ENCODE measurements at places on chromosomes 12 and 14.
A peak's percentile ranks its signal among the peaks of the same experiment; 100 is the strongest.

GRCh38 chr14:96917442-96917963, 120.3 kb downstream of the VRK1 start:
- DNase-seq = no peak

DNA sequence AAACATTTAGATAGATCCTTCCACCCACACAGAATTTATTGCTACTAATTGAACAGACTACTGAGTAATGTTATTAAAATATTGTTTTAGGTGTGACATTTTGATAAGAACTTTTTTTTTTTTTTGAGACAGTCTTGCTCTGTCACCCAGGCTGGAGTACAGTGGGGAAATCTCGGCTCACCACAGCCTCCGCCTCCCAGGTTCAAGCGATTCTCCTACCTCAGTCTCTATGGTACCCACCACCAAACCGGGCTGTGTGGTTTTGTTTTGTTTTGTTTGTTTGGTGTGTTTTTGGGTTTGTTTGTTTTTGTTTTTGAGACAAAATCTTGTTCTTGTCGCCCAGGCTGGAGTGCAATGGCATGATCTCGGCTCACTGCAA, 40.9 kb downstream of the COX16 start:
- DNase-seq = no peak

GRCh38 chr12:1030779-1031178, 39.8 kb downstream of the ERC1 start:
- DNase-seq = no peak

GRCh38 chr14:33996462-33996861, 45.6 kb upstream of the EGLN3 start:
- DNase-seq = no peak

DNA sequence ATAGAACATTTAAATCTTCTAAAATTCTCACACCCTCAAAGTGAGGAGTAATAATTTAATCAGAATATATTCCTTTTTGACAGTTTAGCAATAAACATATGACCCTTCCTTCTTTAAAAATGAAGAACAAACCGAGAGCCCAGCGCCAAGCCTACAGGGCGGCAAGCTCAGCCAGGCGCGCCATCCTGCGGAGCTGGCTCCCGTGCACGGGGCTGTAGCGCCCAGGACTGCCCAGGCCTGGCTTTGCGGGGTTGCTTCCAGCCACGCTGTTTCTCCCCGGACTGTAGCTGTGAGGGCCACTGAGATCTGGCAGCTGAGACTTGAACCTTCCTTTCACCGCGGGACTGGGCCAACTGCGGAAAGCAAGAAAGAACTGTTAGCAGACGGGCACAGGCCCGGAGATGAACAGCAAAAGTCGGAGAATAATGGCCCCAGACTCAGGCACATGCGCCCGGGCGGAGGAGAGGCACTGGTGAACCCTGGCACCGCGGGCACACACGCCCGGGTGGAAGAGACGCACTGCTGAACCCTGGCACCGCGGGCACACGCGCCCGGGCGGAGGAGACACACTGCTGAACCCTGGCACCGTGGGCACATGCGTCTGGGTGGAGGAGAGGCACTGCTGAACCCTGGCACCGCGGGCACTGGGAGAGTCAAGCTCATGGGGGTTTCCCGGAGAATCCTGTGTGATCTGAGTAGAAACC, 16.6 kb downstream of the PGAM5 start:
- no peak for DNase-seq

GRCh38 chr14:47763188-47763854, 87.9 kb upstream of the MDGA2 start:
- no peak for DNase-seq

GRCh38 chr12:131365821-131366260, 345.0 kb upstream of the SFSWAP start:
- no peak for DNase-seq

GRCh38 chr12:82696543-82696942, 9.8 kb downstream of the TMTC2 start:
- DNase-seq = no peak

DNA sequence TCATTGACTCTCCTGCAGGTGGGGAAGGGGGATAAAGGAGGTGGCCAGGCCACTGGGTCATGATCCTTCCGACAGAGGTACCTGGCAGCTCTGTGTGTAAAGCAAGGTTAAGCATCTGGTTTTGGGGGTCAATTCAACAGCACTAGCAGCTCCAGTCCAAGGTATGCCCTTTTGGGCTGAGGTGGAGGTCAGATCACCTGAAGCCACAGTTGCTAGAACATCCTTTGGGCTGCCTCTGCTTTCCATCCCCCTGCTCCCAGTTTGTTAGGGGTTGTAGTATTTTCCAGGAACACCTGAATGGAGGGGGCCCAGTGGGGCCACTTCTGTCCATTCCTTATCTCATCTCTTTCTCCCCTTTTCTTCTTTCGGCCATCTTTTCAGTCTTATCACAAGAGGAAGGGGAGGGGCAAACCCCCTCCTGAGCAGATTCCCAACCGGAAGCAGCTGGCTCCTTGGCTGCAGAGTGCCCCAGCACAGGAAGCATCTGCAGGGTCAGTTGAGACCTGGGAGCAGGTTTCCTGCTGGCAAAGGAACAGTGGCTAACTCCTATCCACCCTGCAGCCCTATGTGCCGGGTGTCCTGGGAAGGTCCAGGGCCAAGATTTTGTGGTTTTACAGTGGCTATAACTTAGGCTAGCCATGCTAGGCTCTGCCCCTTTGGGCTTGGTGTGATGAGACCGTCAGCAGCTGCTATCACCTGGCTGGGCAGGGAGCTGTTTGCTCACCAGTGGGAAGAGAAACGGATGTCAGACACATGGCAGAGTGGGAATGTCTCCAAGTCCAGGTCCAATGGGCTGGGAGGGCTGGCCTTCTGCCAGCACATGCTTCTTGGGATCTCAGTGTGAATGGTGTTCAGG, 40.2 kb downstream of the SH2B3 start:
- DNase-seq = peak; percentile 59

- DNase-seq = peak; percentile 98
Observed at GRCh38 chr12:46386360-46386867, 13.8 kb upstream of the SLC38A2 start.

GRCh38 chr12:96108321-96108720, 72.9 kb upstream of the LTA4H start:
- no peak for DNase-seq

DNA sequence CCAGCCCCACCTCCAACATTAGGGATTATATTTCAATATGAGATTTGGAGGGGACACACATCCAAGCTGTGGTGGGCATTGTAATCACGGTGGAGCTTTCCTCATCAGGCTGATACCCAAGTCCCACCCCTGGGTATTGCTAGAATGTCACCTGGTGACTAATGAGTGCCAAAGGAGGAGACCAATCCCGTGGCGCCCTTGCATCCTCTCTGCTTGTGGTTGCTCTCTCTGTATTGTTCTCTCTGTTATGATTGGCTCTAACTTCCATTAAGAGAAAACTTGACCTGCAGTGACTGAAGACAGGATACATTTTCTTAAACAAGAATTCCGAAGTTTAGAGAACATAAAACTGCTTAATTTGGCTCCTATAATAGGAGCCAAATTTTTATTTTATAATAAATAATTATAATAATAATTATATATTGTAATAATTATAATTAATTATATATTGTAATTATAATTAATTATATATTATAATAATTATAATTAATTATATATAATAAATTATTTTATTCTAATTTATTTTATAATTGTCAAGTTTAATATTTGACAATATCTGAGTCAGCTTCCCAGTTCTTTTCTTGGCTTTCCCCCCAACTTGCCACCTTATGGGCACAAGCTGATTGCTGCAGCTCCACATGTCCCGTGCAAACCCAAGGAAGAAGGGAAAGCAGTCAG, 420.1 kb downstream of the DIO2 start:
- no peak for DNase-seq

DNA sequence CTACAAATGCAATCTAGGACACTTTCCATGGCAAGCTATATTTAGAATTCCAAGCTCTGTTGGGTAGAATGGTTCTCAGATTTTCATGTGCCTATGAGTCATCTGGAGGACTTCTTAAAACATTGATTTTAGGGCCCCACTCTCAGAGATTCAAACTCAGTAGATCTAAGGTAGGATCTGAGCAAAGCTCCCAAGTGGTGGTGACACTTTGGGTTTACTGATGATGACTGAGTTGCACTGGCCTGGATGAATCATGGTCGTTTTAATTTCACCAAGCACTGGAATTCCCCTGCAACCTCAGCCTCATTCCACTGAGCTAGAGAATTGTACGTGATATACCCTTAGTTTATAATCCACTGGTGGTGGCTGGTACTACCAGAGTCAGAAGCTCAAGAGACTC, 86.5 kb downstream of the PPM1H start:
- DNase-seq = no peak

GRCh38 chr12:89384050-89384758, 31.9 kb upstream of the DUSP6 start:
- no peak for DNase-seq

DNA sequence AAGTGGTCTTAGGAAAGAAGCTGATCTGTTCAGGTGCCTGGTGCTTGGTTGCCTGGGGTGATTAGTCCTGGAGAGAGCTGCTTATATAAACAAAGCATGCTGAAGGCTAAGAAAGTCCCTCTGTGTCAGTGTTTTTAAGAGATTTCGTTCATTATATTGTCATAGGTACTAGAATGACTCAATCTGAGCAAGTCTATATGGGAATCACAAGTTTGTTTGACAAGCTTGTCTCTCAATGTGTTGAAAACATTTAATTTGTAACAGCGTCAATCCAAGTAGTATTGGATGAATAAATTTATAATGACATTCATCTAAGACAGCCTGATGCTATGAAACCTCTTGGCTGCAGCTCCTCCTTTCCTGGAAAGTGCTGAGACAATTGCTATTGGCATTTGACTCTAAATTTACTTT, 256.3 kb downstream of the TMTC2 start:
- DNase-seq = no peak

- no peak for DNase-seq
Observed at GRCh38 chr14:56117765-56118610, at the start of gene PELI2. PELI2 (plus strand) TSS chr14:56118411; CDS start chr14:56118661, 250 bp downstream.

- no peak for DNase-seq
Observed at GRCh38 chr12:114692186-114693058, 8.4 kb upstream of the TBX3 start.

Measured in LNCaP clone FGC (cell line).